ENCODE measurements at places on chromosomes 12 and 14. TPM values are rescaled to one million over a fixed set of nuclear protein-coding genes. Genes with fewer than 3 reads are reported as not detected.

Gene RAD9B
- 0.20 TPM for polyA plus RNA-seq

Gene RBM19
- polyA plus RNA-seq: 20.3 TPM

Gene RPGRIP1
- polyA plus RNA-seq: not detected

Gene AGAP2
- polyA plus RNA-seq: 3.9 TPM

Gene FAM234B
- 4.9 TPM for polyA plus RNA-seq

Gene IKZF4
- polyA plus RNA-seq: 2.0 TPM

Gene RNF212B
- not detected for polyA plus RNA-seq

Gene TFCP2
- polyA plus RNA-seq: 19.3 TPM

Gene TRIM9
- polyA plus RNA-seq: 3.9 TPM

Gene CIT
- 5.7 TPM for polyA plus RNA-seq

Gene SLCO1B1
- polyA plus RNA-seq: not detected

Gene KLHL33
- polyA plus RNA-seq: not detected

Gene LMNTD1
- polyA plus RNA-seq: 0.32 TPM

Gene PRH1
- polyA plus RNA-seq: 2.0 TPM

Gene SERPINA5
- polyA plus RNA-seq: 0.08 TPM

Gene KRT77
- polyA plus RNA-seq: not detected

- DNase-seq: no peak
Measured at GRCh38 chr12:60935981-60936761, 1324.0 kb upstream of the USP15 start.

GRCh38 chr12:130953771-130954543 lies at the start of gene ADGRD1:
ADGRD1 (plus strand) TSS chr12:130953907; CDS start chr12:130954466, 559 bp downstream.
- DNase-seq: no peak

DNA sequence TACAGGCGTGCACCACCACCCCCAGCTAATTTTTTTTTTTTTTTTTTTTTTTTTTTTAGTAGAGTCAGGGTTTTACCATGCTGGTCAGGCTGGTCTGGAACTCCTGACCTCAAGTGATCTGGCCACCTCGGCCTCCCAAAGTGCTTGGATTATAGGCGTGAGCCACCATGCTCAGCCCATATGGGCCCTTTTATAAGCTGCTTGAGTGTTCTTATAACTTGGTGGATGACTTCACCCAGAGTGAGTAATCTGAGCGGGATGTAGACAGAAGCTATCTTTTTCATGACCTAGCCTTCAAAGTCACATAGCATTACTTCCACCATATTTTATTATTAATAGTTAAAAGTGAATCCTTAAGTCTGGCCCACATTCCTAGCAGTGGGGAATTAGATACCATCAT lies 16.4 kb downstream of the BBOF1 start:
- DNase-seq: no peak

DNA sequence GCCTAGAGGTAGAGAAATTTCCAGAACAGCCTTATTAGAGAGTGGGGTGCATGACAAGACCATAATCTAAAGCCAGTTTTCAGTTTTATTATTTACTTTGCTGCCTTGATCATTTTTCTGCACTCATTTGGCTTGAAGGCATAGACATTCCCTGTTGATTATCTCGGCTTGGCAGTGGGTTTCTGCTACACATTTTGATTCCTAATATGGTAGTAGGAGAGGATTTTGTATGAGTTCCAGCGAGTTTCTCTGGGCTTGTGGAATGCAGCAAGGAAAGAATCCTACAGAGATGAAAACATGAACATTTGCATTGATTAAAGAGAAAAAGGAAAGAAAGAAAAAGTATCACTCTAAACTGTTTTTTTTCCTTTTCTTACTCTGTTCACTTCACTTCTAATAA lies 281.2 kb downstream of the PAWR start:
- DNase-seq: no peak

GRCh38 chr12:47882781-47883546 lies 21.8 kb downstream of the VDR start:
- DNase-seq: peak; percentile 48

DNA sequence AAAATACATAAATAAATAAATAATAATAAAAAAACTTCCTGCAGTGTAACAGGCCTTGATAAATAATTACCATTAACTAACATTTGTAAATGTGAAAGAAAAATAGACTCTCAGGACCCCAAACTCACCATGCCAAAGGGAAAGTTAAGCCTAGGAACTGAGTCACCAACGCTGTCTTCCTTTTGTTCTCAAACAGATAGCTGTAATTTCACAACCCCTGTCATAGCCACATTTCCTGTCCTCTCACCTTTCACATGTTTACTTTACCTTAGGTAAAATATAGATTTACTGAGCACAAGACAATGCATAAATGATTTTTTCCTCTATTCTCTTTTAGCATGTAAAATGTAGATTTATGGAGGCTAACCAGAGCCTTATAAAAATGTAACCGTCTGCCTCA lies 35.9 kb upstream of the CHST11 start:
- DNase-seq: no peak

GRCh38 chr14:53328841-53329240 lies 175.7 kb upstream of the DDHD1 start:
- no peak for DNase-seq

GRCh38 chr14:99633141-99633540 lies 11.8 kb upstream of the HHIPL1 start:
- DNase-seq: no peak

- DNase-seq: no peak
Measured at GRCh38 chr12:6145564-6145963, 21.1 kb upstream of the VWF start.

- DNase-seq: no peak
Measured at GRCh38 chr12:26255893-26256645, 60.7 kb downstream of the SSPN start.

- DNase-seq: no peak
Measured at GRCh38 chr12:91250273-91250665, 67.7 kb upstream of the DCN start.

DNA sequence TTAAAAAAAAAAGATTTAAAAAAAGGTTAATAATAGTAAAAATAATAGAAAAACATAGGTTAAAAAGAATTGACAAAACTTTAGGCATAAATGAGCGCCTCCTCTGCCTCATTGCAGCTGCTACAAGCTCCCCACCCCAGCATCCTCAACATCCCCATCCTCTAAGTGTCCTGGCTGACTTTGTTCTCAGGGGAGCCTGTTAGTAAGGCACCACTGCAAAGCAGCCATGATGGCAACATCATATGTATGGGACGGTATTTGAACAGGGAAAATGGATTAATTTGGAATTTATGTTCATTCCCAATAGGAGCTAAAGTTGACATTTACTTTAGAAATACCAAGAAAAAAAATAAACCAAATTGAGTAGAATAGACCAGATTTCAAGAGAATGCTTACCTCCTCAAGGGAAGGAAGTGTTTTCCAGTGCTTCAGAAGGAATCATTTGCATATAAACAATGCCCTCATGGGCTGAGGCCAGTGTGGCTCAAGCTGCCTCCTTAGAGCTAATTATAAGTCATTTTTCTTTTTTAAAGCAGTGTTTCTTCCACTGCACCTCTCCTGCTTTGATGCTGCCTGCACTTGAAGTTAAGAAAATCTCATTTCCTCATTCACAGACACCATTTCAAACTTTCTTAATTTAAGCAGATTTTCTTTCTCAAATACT lies 59.6 kb downstream of the DACT1 start:
- DNase-seq: no peak

GRCh38 chr12:110741341-110742095 lies 1.2 kb downstream of the PPP1CC start:
- DNase-seq: peak; percentile 22

- no peak for DNase-seq
Measured at GRCh38 chr12:45298047-45298446, 82.2 kb downstream of the ANO6 start.

DNA sequence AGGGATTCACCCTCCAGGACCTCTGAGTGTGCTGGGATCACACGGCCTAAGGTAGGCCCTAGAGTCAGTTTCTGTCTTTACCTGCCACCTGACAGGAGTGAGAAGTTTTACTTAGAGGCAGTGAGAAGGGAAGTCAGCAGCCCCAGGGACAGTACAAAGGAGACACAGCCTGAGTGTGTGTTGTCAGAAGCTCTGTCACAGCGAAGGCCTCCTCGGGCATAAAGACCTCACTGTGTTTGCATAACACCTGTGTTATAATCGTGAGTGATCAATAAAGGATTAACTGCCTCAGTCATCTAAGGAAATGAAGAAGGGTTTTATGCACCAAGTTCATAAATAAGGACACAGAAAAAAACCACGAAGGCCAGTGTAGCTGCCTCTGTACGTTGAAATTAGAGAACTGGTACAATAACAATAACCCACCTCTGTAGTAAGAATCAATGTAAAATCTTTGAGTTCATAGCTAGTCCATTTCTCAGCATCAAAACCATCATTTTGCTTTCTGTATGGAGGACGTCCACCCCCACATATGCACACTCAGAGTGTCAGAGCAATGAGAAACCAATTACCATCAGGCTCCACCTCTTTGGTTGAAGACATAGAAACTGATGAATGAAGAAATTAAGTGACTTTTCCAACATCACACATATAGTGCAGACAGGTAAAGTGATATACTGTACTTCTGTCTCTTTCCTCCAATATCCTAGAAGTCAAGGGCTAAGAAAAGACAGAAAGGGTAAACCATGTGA lies 159.3 kb downstream of the DAD1 start:
- no peak for DNase-seq

DNA sequence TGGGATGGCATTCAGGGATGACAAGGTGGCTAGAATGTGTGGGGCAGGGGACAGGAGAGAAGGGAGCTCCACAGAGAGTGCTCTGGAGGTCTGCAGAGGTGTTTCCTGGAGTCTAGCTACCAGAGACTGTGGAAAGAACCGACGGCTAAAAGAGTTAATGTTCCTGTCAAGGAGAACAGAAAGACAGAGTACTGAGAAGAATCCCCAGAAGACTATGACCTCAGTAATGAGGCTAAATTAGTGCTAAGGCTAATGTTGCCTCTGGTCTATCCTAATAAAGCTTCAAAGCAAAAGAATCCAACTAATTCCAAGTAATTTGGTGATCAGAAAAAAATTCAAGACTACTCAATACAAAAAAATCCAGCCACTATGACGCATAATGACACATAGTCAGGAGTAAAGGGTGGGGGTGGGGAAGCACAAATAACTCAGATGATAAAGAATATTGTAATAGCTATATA lies 44.7 kb downstream of the FERMT2 start:
- no peak for DNase-seq

DNA sequence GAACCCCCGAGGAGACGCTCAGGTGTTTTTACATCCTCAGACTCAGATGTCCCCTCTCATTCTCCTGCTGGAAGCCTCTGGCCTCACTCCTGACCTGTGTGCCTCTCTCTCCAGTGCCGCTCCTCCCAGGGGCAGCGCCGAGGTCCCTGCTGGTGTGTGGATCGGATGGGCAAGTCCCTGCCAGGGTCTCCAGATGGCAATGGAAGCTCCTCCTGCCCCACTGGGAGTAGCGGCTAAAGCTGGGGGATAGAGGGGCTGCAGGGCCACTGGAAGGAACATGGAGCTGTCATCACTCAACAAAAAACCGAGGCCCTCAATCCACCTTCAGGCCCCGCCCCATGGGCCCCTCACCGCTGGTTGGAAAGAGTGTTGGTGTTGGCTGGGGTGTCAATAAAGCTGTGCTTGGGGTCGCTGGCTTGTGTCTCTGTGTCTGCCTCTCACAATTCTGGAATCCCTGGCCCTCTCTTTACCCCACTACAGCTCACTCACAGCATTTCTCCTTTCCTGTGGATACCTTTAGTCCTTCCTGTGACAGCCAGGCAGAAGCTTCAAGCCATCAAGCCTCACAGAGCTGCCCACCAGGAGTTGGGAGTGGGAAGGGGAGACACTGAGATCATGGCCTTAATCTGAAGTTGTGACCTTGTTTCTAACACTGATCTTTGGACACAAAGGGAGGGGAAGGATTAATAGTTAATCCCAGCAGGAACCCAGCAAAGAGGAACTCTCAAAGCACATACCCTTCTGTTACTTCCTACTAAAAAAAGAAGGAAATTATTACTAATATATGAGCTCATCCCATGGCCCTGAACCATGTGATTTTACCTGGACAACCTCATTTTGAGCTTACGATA lies 1.1 kb upstream of the SOAT2 start:
- no peak for DNase-seq

DNA sequence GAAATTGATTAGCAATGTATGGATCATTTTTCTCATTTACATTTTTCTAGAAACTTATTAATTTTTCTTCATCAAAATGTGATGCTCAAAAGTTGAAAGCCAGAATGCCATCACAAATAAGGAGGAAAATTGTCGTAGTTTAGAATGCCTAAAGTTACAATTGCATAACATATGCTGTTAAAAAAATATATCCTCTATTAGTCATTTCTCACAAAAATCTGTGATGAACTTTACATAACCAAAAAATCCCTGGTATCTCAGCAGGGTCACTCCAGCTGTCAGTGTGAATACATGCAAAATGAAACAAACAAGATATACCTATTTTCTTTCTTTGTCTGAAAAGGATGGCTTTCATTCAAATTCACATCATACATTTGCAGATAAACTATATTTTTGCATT lies 358.9 kb downstream of the PAWR start:
- no peak for DNase-seq

- DNase-seq: peak; percentile 83
Measured at GRCh38 chr14:29927376-29928116, at the start of gene PRKD1. PRKD1 (minus strand) TSS chr14:29927847.

DNA sequence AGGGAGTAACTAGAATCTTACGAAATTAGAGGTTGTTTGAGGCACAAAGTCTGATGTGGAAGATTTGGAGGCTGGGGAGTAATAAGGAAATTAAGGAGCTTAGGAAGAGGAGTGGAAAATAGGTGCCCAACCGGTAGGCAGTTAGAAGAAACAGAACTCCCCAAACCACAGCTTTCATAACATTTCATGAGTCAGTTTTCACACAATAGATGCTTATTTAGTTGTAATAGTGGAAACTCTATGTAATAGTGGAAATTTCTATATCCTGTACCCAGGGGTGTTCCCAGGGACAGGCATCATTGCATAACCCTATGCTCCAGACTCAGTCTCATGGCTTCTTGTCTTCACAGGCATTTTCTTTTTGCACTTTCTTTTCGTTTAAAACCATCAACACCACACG lies 8.3 kb downstream of the C3AR1 start:
- no peak for DNase-seq

- peak; percentile 16 for DNase-seq
Measured at GRCh38 chr12:87866578-87867292, 162.5 kb downstream of the C12orf50 start.

DNA sequence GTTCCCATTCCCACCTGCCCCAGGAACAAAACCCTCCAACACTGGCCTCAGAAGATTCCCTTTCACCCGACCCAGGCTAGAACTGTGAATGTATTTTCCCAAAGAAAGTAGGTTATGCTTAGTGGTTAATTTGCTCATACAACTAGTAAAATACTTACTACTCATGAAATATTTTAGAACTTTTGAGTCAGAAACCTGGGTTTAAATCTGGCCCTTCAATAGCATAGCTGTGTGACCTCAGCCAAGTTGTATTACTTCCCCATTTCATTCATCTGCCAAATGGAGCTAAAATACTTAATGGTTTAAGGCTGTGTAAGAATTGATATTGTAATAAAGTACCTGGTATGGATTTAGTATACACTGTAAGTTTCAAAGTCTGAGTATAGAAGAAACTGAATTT lies 69.1 kb upstream of the DNM1L start:
- no peak for DNase-seq

- no peak for DNase-seq
Measured at GRCh38 chr12:5384015-5384414, 47.9 kb upstream of the NTF3 start.

GRCh38 chr12:92952394-92952793 lies 23.3 kb upstream of the EEA1 start:
- no peak for DNase-seq

GRCh38 chr14:46404865-46405811 lies 246.4 kb downstream of the RPL10L start:
- DNase-seq: no peak

GRCh38 chr12:53456654-53457366 lies 4.9 kb downstream of the PCBP2 start:
- no peak for DNase-seq

Measured in SK-N-SH (cell line).